CD14-positive monocyte (primary cell): ENCODE measurements at places on chromosomes 16 and 17.

GRCh38 chr17:16915752-16916556 lies 56.0 kb downstream of the TNFRSF13B start:
- peak; percentile 15 for DNase-seq

DNA sequence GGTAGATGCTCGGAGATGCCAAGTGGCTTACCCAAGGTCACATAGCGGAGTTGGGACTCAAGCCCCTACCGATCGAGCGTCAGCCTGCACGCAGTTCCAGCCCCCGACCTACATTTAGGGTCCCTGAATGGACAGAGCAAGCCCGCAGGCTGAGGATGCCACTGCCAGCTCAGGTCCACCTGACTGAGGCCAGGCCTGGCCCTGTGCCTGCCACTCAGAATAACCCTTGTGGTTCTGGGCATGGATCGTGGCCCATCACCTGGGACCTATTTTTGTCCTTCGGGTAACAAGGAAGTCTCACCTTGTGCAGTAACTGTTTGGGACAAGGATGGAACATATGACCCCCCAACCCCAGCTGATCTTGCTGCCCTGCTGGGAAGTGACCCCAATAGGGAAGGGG lies 17.1 kb downstream of the CDH16 start:
- no peak for DNase-seq

GRCh38 chr16:20782470-20782869 lies 18.7 kb downstream of the ACSM3 start:
- DNase-seq = no peak

- no peak for DNase-seq
Measured at GRCh38 chr17:59097876-59098275, 8.8 kb downstream of the TRIM37 start.

- DNase-seq = no peak
Measured at GRCh38 chr17:42526031-42526444, 10.0 kb upstream of the NAGLU start.

GRCh38 chr16:85491058-85491771 lies 121.9 kb upstream of the GSE1 start:
- peak; percentile 26 for DNase-seq
